ENCODE measurements at places on chromosomes 3 and 15.

DNA sequence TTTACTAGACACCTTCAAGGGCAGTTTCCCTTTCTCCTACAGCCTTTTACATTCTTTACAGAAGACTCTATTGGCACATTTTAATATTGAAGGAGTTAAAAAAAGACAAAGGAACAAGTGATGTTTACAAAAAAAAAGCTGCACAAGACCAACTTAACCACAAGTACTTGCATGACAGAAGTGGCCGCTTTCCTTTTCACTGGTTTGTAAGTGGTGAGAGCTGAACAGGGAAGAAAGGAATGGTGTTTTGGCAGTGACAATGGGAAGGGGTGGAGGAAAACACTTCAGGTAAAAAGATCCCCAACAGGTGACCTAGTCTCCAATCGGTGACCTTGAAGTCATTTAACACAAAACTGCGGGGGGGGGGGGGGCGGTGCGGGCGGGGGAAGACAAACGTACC is 1.1 kb downstream of the WDR72 start:
- no peak for DNase-seq

DNA sequence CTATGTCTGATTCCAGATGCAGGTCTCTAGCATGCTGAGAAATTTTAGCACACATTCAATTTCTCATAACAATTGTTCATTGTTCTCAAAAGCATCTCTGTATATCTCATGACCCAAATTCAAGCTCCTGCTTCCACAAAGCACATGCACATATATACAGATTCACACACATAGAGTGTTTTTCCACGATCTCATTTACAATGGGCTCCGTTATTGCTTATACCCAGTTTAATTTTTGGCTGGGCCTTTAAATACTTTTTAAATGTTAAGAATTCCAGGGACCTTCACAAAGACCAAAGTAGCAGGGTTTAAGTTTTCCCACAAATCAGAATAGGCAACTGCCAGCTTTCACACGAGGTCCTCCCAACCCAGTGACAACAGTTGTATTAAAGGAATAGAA is 333.5 kb upstream of the SEMA6D start:
- DNase-seq: no peak

GRCh38 chr15:95262866-95263564 is 1031.7 kb downstream of the MCTP2 start:
- no peak for DNase-seq

DNA sequence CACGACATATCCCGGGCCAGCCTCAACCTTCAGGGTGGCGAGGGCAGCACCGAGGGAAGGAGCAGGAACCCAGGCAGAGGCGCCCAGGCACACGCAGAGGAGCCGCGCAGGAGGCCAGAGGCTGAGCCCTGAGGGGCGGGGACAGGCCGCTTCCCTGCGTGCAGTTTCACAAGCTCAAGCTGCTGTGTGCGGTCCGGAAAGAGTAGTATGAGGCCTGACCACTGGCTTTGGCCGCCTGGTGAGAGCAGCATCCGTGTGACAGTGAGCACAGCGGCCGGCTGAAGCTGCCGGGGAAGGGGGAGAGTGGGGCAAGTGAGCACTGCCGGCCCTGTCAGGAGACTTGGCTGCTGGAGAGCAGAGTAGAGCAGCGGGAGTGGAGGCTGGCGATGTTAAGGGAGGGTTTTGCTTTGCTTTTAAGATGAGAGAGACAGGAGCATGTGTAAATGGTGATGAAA is 8.7 kb downstream of the ZDHHC19 start:
- no peak for DNase-seq

DNA sequence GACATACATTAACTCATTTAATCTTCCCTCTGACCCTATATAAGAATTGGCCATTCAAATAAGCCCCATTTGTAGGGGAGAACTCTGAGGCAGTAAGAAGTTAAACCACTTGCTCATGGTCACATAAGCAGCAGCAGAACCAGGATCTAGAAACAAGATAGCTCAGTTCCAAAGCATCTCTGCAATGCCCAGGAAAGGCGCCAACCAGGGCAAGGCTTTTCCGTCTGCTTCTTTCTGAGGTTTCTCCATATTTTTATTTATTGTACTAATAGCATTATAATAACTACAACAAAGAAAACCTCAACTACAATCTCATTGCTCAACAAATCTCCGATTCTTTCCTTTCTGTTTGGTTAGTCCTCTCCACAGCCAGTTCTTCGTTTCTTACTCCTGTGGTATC is 4.3 kb upstream of the UBE2E2 start:
- DNase-seq: no peak

- DNase-seq: peak; percentile 36
Observed at GRCh38 chr15:74780523-74781430, 1.1 kb upstream of the CSK start.

GRCh38 chr3:193791041-193792032 is 198.3 kb downstream of the OPA1 start:
- DNase-seq: no peak

DNA sequence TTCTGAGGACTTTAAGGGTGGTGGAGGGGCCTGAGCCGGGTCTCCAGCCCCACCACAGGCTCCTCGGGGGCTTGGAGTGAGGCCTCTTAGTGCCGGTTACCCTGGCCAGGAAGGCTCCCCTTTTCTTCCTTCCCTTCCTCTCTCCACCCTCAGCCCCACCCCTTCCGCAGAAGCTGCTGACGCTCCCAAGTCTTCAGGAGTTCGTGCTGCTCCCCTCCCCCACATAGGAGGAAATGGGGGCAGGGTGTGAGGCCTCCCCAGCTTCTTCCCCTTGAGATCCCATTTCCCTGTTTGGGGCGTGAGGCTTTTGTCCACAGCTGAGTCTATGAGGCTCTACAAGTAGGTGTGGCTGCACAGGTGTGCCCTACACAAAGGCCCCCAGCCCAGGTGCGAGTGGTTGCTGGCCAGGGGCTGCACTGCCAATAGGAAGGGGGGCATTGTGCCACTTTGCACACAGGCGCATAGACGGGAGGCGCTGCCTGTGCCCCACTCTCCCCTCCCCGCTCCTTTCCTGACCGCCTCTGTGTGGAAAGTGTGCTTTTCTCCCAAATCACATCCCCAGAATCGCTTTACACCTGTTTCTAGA is 915 bp upstream of the CALML4 start:
- no peak for DNase-seq

DNA sequence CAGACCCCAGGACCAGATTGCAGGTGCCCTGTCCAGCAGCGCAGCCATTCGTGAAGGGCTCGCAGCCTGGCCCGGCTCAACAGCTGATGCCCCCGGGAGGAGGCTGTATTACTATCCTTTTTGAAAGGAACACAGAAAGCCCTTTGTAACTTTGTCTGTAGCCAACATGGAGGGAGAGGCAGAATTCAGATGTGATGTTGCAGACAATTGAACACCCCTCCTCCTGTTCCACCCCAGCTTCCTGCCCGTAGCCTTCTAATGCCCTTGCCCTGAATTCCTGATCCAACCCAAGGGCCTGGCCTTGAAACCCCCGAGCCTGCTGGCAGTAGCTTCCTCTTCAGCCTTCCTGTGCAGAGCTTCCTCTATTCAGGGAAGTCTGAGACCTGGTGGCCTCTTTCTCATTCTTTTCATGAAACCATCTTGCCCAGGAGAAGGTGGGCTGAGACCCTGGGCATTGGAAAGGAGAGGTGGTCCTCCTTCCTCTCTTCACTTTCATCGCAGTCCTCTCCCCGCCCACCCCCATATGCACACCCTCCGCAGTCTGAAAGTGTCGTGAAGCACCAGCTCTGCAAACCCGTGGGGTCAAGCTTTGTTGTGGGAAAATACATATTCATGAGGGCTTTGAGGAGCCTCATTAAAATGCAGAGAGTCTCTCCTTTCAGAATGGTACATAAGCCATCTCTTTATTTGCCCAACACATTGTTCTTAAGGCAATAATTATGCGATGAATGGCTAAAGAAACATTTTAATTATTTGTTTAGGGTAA is 109.2 kb downstream of the APBA2 start:
- DNase-seq: no peak

GRCh38 chr3:161014843-161015749 is 90.1 kb downstream of the B3GALNT1 start:
- DNase-seq: no peak

DNA sequence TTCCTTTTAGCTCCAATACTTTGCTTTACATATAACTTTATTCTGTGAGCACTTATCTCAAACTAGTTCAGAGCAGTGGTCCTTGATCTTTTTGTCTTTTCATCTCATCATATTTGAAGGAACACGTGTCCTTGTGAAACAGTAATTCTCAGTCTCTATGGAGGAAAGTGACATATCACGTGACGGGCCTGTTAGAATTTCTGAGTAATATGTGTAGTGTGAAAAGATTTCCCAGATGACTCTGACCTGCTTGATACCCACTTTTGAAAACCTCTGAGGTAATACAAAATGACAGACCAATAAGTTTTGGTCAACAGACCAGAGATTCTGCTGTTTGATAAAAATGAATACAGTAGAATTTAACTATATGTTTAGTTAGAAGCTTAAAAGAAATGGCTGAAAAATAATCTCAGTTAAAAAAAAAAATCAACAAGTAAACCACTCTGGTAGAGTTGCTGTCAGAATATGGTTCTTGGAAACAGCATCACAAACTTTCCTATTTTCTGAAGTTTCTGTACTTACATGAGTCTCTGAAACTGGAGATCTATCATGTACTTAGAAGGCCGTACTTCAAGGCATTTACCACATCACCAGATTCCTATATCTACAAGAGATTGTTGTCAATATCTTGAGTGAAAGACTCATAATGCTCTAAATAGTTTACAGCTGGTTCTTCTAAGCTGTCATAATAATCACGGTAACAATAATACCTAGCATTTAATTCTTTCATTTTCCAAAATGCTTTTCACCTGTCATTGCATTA is 590.2 kb upstream of the TBL1XR1 start:
- no peak for DNase-seq

DNA sequence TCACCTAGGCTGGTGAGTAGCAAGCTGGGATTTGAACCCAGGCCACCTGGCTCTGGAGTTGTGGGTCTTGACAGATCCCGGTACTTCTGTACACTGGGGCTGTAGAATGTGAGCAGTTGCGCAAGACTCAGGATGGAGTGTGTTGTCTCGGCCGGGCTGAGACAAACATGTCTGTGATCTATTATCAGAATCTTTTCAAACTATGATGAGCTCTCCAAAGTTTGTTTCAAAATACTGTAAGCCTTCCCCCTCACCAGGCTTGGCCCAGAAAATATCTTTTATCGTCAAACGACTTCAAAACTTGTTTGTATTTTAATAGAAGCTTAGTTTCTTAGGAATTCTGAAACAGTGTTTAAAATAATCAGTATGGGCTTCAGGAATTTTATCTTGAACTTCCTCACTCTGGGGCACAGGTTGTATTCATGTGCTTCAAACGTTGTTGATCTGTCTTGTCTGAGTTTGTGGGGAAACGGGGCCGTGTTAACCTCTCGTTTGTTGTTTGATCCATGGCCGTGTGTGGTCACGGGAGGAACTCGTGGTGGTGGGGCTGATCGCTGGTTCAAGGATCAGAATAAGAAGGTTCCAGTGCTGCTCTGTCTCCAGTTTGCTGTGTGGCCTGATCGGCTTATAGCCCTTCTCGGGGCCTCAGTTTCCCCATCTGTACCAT is 40.3 kb upstream of the TFRC start:
- DNase-seq: no peak

- no peak for DNase-seq
Observed at GRCh38 chr15:69117431-69117871, 43.0 kb upstream of the GLCE start.

- no peak for DNase-seq
Observed at GRCh38 chr3:134378384-134378783, 4.1 kb upstream of the AMOTL2 start.

DNA sequence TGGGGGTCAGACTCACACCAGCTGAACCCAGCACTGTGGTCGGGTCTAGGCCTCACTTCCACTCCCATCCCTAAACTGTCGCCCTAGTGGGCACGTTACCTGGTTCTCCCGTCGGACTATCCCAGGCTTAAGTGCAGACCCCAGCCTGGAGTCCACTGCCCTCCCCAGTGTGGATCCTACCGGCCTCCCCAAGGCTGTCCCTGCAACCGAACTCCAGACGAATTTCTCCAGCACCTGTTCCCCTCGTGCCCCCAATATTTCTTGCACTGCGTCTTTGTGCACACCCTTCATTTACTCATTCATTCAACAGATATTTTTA is 26.5 kb downstream of the SLC41A3 start:
- no peak for DNase-seq

GRCh38 chr3:123758081-123758564 is 126.0 kb downstream of the MYLK start:
- DNase-seq: no peak

GRCh38 chr3:66405701-66406091 is 95.1 kb downstream of the LRIG1 start:
- no peak for DNase-seq

DNA sequence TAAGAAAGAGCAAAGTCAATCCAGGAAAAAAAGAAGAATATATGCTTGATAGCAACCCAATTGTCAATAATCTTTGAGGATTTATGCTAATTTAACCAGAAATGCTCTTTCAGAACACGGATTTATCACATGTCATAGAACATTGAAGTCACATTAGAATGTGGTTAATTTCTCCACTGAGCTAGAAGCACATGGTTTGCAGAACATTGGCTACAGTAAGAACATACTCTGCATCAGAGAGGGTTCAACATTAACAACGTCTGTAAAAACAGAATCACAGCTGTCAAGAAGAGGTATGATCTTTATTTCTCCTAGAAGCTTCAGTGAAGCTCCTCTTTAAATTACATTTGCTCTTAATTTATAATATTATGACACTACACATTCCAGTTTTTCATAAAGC is 619.7 kb upstream of the AGTR1 start:
- DNase-seq: no peak

- no peak for DNase-seq
Observed at GRCh38 chr3:44835684-44836083, 26.0 kb upstream of the TMEM42 start.

DNA sequence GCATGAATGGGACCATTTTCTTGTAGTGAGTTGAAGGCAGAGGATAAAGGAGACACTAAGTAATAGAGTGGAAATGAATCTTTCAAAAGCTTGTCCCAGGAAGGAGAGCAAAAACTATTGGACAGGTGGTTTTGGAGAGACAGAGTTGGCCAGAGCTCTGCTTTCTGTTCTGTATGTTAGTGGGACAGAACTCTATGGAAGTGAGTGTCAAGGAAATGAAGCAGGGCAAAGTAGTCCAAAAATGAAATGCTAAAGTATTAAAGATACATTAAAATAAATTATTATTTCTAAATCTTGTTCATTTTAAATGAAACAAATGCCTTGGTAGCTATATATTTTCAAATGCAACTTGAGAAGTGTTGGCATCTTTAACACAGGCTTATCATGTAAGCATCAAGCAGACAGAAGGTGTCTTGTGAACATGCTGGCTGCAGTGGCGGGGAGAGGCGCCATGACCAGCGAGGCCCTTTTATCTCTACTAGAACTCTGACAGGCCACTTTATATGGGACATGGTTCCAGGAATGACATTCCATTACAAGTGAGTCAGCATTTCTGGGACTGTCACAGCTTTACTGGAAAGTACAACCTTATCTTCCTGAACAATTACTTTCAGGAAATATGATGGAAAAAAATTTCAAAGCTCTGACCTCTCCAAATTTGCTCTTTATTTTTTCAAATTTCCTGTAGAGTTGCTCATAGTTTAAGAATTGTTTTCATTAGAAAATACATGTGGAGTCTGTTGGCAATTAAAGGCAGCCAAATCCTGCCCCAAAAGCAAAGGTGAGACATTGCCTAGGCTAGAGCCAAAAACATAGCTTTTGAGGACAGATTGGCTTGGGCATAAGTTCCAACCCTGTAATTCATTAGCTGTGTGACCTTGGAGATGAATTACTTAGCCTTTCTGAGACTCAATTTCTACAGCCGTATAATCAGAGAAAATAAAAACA is 106.5 kb downstream of the ECT2 start:
- DNase-seq: no peak

- no peak for DNase-seq
Observed at GRCh38 chr3:34464646-34465045, 666.2 kb downstream of the PDCD6IP start.

- no peak for DNase-seq
Observed at GRCh38 chr3:159830523-159831154, 158.0 kb upstream of the IL12A start.

All from T follicular helper cell (primary cell).